ENCODE measurements at places on chromosomes 2 and 18. TPM values are rescaled to one million over a fixed set of nuclear protein-coding genes. Genes with fewer than 3 reads are reported as not detected.
A peak's percentile ranks its signal among the peaks of the same experiment; 100 is the strongest.

GRCh38 chr2:72949045-72949444 is 31.7 kb downstream of the EMX1 start:
- DNase-seq, result no peak

DNA sequence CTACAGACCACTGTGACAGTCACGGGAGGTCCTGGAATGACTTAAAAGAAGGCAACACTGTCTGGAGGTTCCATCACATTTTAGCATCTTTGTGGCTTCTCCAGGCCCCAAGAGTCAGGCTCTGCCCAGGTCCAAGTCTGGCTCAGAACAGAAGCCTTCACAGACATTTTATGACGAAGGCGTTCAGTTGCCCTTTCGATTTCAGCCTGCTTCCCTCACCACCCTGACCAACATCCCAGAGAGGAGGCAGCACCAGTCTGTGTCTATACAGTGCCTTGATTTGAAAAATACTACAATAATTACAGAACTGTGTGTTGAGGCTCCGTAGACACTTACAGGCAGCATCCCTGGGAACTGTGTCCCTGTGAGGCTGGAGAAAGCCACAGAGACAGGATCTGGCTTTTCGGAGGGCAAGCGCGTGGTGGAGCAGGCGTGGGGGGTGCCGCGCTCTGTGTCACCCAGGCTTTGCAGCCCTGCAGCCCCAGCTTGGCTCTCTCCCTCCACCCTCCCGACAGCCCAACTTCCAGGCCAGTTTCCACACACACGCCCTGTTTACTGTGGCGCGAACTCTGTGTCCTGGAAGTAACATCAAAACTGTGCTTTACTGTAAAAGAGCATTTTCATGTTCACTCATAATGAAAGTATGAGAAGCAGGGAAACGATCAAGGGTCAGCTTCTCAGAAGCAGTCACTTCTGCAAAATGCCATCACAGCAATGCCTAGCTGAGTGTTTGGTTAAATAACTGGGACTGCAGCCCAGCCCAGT is 153.5 kb upstream of the ALKAL2 start:
- DNase-seq, result no peak

Gene MYOM1
- 0.55 TPM for total RNA-seq

GRCh38 chr2:53210538-53210937 is 557.1 kb upstream of the CHAC2 start:
- no peak for DNase-seq

DNA sequence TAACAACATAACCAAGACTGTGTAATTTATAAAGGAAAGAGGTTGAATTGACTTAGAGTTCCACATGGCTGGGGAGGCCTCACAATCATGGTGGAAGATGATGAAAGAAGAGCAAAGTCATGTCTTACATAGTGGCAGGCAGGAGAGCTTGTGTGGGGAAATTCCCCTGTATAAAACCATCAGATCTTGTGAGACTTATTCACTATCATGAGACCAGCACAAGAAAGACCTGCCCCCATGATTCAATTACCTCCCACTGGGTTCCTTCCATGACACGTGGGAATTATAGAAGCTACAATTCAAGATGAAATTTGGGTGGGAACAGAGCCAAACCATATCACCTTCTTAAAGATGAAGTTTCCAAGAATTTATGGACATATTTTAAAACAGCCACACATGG is 2.5 kb upstream of the IL36RN start:
- no peak for DNase-seq

Gene TGFA
- 1.3 TPM for total RNA-seq

- DNase-seq, result no peak
Observed at GRCh38 chr2:47057687-47058002, 97.5 kb downstream of the STPG4 start.

- DNase-seq, result peak; percentile 77
Observed at GRCh38 chr2:144516981-144517865, 2.7 kb downstream of the ZEB2 start.

Gene B4GALT6
- 25.4 TPM for total RNA-seq

DNA sequence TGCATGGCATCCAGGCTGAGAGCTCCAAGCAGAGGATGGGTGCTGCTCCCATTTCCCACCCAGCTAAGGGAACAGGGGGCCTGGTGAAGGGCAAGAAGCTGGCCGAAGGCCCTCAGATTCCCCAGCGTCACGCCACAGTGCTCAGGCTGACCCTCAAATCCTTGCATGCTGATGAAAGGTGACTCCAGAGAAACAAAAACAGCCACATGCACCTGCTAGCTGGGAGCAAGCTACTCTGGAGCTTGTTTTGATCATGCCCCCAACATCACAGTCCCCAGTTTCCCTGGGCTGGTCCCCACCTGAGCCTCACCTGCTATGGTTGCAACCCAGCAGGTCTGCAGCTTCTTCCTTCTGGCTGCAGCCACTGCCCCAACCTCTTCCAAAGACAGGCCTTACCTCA is 13.3 kb downstream of the RAB11FIP5 start:
- no peak for DNase-seq

DNA sequence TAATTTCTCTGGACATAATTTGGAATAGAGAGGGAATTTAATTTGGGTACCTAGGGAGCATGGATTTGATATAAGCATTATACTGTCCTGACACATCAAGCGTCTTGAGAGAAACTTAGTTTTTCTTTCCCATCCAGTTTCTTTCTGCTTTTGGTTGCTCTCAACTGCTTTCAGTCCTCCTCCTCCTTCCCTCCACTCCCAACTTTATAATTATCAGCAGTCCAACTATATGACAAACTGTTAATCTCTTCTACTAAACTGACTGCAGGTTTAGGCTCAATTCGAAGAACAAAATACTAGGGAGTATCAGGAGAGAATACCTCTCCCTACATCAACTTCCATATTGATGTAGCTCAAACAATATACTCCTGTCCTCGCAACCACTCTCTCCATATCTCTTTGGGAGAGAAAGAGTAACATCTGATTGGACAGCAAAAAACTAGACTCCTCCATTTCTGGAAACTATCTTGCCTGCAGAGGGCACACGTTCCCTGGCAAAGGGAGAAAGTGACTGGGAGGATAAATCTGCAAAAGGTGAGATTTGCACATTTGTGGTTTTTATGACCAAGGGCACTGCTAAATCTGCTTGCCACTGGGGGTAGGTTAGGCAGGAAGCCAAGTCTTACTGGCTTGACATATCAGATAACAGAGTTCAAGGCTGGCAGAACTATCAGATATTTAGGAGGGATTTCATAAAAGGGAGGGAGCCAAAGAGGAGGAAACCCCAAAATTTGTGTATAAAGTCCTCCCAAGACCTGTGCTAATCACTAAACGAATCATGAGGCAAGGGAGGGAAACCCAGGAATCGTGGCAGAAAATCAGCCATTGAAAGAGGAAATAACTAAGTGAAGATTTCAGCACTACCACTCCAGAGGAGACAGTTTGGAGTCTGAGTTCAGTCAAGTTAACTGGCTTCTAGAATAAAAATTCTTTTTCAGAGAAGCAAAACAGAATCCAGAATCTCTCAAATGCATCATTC is 40.0 kb downstream of the ICA1L start:
- peak; percentile 69 for DNase-seq

Gene KCNG2
- 0.14 TPM for total RNA-seq

- no peak for DNase-seq
Observed at GRCh38 chr2:184215745-184216144, 382.6 kb upstream of the ZNF804A start.

GRCh38 chr2:98881153-98881650 is 54.8 kb downstream of the CRACDL start:
- no peak for DNase-seq

DNA sequence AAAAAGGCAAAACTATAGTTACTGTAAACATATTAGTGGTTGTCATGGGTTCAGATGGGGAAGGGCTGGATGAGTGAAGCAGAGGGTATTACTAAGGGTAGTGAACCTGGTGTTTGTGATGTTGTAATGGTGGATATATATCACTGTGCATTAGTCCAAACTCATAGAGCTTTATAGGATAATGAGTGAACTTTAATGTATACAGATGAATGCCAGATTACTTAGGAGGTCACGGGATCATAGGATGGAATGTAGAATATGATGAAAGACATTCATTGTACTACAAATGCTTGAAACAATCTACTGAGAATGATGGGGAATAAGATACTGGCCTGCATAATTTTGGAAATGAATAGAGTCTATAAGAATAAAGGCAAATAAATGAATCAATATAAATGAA is 226.7 kb upstream of the ZNF804A start:
- DNase-seq, result no peak

DNA sequence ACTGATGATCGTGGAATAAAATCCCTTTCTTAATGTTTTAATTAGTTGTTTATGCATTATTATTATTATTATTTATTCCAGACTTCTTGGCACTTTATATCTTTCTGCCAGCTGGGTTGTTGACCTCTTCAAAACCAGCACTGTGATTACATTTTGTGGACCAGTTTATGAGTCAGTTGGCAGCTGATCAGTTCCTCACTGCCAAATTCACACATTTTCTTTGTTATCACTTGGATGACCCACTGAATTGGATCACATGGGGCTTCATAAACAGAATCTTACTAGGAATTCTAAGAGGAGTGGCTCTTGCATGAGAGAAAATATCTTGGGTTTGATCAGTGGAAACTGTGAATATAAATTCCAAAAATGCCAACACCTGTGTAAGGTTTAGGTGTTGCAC is 321.8 kb upstream of the SPRED2 start:
- DNase-seq, result no peak
